ENCODE measurements at places on chromosomes 2 and 18. TPM values are rescaled to one million over a fixed set of nuclear protein-coding genes. Genes with fewer than 3 reads are reported as not detected.

GRCh38 chr2:65316072-65316471, 88.4 kb downstream of the ACTR2 start:
- no peak for DNase-seq

DNA sequence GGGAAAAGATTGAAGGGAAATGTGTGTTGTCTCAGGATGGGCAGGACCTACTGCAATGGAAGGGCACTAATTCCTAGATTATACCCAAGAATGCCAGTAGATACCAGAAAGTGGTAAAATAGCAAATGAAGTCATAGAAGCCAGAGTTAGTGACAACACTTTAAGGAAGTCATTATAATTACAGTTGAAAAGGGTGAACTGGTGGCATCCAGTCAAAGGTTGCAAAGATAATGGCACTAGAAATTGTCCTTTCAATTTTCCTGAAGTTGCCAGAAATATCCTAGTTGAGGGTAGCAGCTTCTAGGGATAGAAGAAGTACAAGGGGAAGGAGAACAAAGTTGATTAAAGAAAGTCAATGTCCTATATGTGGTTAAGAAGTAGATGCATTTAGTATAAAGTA, 68.8 kb upstream of the GLS start:
- no peak for DNase-seq

SCN3A gene
- 0.23 TPM for total RNA-seq

DNA sequence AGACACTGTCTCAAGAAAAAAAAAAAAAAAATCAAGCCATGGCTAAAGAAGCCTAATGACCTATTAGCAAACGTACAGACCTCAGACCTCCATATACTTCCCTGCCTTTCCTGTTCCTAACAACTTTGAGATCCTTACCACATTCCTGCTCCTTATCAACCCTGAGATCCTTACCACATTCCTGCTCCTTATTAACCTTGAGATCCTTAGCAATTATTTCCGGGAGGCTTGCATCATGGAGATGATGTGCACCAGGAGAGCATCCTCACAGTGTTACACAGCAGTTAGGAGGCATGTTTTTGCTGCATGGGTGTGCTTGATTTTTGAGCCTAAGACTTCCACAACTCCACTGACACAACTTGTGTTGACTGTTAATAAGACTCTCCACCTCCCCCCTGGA, 54.6 kb upstream of the RASGRP3 start:
- no peak for DNase-seq

DNA sequence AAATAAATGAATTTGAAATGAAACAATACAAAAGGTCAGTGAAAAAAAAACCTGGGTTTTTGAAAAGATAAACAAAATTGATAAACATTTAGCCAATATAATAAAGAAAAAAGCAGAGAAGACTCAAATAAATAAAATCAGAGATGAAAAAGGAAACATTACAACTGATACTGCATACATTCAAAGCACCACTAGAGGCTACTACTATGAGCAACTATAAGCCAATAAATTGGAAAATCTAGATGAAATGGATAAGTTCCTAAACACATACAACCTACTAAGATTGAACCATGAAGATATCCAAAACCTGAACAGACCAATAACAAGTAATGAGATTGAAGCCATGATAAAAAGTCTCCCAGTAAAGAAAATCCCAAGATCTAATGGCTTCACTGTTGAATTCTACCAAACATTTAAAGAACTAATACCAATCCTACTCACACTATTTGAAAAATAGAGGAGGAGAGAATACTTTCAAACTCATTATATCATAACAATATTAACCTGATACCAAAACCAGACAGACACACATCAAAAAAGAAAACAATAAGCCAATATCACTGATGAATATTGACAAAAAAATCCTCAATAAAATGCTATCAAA, 80.8 kb upstream of the CERS6 start:
- no peak for DNase-seq
